Daoy (cell line): ENCODE measurements at places on chromosomes 12 and 14.
A peak's percentile ranks its signal among the peaks of the same experiment; 100 is the strongest.

- no peak for DNase-seq
Observed at GRCh38 chr12:26723379-26724308, 109.3 kb downstream of the ITPR2 start.

DNA sequence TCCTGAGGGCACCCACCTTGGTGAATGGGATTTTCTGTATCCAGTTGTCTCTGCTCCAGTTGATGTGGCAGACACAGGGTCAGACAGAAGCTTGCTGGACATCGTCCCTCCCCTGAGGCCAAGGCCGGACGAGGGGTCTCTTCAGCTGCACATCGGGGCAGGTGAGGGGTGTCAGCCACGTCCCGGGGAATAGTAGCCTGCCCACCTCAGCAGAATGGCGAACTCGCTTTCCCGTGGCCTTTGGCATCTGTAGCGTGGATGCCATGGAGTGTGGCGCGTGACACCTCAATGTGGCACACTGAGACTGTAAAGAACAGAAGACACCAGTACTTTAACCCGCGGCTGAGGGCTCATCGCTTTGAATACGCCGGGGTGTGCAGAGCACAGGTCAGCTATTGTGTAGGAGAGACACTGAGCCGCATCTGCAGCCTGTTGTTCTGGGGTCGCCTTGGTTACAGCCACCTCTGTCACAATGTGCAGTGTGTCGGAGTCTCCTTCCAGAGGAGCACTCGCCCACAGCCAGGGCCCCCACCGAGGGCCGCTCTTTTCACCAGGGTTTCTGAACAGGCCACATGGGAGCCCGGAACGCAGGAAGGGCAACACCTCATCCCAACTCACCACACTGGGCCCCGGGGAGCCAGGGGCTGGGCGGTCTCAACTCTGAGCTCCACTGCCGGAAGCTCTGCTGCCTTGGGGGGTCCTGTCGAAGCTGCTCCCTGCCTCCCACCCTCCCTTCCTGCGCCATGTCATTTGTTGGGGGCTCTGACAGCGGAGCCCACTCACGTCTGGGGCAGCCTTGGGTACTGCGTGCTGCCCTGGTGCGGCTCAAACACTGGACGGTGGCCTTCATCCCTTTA lies 77.0 kb downstream of the ADGRD1 start:
- no peak for DNase-seq

GRCh38 chr12:91722072-91722471 lies 423.6 kb downstream of the BTG1 start:
- no peak for DNase-seq

GRCh38 chr12:117010693-117011451 lies 88.3 kb downstream of the TESC start:
- no peak for DNase-seq

DNA sequence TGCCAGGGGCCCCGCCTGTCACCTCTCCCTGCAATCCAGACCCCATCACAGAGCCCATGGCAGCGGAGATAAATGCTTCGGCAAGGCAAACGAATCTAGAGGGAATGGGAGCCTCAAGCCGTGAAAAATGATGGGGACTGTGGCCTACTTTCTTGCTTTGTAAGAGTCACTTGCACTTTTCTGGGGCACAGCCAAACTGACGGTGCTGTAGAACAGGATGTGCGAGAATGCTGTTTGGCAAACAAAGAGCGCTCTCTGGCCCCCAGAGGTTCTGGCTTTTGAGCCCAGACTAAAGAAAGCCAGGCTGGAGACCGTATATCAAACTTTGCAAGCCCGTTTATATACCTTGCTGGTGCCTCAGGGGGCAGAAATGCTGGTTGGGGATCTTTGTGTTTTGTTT lies 108.7 kb downstream of the CACNA1C start:
- no peak for DNase-seq

DNA sequence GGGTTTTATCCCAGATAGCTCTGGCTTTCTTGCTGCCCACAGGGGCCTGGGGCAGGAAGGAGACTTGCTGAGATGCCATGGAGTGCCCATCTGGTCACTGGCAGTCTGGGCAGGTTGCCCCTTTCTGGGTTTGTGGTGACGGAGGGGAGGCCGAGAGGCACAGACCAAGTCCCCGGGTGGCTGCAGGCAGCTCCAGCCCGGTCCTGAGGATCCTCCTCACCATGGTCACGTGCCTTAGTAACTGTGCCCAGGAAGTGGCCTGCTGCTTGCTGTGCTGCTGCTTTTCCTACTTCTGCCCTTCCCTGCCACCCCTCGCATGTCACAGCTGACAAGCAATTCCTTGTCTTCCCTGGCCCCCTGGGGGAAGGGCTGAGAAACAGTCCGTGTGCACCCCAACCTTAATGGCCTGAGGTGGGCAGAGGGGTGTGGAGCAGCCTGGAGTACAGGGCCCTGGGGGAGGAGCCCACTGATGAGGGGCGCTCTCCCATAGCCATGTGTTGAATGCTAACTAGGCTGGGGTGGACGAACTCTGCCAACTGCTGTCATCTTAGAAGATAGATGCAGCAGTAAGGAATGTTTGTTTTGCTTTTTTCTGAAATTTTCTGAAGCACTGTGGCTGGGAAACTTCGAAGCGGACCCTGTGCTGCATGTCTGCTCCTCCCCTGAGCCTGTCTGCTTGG lies 54.9 kb upstream of the SRSF5 start:
- DNase-seq = no peak

- no peak for DNase-seq
Observed at GRCh38 chr12:24360057-24360456, 410.6 kb upstream of the SOX5 start.

GRCh38 chr12:49885663-49886461 lies 17.8 kb downstream of the FAIM2 start:
- DNase-seq = no peak

DNA sequence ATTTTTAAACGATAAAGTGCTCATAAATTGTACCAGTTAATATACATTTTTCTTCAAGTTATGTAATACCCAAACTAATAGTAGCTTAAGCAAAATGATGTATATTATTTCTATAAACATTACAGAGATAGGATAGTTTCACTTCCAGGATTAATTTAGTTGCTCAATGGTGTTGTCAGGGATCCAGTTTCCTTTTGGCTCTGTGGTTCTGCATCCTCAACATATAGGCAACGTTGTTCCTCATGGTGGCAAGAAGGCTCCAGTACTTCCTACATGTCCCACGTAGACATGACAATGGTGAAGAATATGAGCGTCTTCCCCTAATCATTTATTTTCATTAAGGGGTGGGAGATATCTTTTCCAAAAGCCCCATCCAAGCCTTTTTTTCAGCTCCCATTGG lies 60.7 kb upstream of the DCD start:
- DNase-seq = no peak

DNA sequence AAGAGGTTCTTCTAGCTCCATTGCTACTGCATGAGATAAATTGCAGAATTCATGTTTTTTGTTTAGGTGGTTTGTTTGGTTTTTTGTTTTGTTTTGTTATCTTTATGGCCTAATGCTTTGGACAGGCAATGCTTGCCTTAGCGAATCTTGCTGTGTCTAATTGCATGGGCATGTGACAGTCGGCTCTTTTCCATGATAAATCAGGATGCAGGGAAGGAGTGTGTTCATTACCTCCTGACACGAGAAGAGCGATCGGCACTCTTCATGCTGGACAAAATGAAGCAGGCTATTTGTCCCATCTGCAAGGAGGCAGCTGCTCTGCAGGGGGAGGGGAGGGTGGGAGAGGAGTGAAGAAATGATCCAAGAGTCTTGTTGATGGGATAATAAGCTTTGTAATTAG lies 6.5 kb downstream of the CCDC60 start:
- no peak for DNase-seq

GRCh38 chr14:90604356-90604755 lies 207.5 kb downstream of the CALM1 start:
- no peak for DNase-seq

DNA sequence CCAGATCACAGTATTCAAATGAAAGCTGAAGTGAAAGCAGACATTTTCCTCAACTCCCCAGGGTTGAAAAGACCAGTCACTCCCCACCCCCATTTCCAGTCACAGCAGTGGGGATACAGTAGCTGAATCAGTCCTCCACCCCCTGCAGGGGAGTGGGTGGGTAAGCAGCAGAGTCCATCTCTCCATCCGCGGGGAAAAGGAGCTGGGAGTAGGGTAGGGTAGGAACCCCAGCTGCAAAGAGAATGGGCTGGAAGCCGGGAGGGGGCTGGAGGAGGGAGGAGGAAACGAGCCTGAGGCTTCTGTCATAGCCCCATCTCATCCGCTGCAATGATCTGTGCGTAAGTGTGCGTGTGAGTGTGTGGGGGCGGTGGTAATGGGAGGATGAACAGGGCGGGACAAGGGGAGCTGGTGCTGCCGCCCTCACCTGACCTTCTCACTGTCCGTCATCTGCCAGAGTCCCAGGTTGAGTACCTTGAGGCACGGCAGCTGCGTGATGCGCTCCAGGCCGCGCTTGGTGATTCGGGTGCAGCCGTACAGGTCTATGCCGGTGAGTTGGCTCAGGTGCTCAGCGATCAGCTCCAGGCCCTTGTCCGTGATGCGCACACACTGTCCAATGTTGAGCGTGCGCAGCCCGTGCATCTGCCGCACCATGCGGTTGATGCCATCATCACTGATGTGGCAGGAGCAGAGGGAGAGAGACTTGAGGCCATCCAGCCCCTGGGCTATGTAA lies 1.8 kb downstream of the FBXL14 start:
- DNase-seq = peak; percentile 73

GRCh38 chr14:76653875-76654572 lies 107.2 kb upstream of the VASH1 start:
- DNase-seq = no peak

- DNase-seq = no peak
Observed at GRCh38 chr12:54393743-54394142, 9.2 kb upstream of the ZNF385A start.

DNA sequence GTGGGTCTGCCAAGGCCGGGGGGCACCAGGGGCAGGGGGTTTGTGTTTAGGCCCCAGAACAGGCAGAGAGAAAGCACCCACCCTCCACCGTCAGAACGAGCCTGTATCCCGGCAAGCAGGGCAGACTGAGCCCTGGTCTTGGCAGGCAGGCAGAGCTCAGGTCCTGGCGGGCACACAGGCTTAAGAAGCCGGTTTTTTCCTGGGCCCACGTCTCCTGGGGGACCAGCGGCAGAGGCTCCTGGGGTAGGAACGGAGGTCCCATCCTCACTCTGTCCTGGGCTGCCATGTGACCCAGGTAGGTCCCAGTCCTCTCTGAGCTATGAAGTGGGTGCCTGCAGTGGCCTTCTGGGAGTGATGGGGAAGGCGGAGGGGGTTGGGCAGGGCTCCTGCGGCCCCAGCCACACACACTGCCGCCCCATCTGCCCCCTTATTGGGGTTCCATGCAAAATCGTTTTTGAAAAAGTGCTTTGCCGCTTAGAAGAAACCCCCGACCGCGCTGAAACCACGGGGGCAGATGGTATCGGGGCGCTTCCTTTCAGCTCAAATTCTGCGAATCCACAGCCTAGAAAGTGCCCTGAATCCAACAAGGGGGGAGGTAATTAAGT lies 24.2 kb downstream of the SH2B3 start:
- DNase-seq = no peak

DNA sequence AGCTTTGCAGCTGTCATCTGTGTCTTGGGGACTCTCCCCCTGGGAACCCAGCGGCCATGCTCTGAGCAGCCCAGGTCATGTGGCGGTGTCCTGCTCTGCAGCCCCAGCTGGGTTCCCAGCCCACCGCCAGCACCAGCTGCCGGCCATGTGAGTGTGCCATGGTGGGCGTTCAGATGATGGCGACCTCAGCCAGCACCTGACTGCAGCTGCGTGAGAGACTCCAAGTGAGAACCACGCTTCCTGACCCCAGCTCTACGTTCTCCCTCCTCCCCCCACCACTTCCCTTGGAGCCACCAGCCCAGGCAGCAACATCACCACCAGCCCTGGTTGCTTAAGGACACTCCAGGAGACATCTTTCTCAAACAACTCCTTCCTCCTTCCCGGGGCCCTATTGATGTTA lies 68.8 kb downstream of the SLC24A4 start:
- no peak for DNase-seq

DNA sequence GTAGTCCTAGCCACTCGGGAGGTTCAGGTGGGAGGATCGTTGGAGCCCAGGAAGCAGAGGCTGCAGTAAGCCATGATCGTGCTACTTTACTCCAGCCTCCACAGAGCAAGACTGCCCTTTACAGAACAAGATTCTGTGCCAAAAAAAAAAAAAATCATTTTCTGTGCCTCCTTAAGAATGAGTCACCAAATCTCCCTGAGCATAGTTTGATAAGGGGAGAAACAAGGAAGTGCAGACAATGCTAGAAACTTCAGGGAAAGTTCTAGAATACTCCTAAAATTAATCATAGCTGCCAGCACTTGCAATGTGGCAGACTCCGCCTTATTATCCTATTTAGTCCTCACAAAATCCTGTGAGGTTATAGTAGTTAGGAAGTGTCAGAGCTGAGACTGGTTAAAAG lies 74.5 kb downstream of the KCNK10 start:
- DNase-seq = peak; percentile 44

- DNase-seq = no peak
Observed at GRCh38 chr12:716506-716905, 35.9 kb upstream of the WNK1 start.

DNA sequence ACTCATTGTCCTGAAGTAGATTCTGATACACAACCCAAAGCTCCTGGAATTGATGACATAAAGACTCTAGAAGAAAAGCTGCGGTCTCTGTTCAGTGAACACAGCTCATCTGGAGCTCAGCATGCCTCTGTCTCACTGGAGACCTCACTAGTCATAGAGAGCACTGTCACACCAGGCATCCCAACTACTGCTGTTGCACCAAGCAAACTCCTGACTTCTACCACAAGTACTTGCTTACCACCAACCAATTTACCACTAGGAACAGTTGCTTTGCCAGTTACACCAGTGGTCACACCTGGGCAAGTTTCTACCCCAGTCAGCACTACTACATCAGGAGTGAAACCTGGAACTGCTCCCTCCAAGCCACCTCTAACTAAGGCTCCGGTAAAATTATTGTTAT lies 63.8 kb downstream of the RAD52 start:
- DNase-seq = no peak
